H4 (cell line): ENCODE measurements at places on chromosomes 2 and 18. TPM values are rescaled to one million over a fixed set of nuclear protein-coding genes. Genes with fewer than 3 reads are reported as not detected.

Gene ST8SIA5
- under 0.01 and 0.48 TPM in 2 replicates for total RNA-seq

GRCh38 chr2:198106621-198107385, 302.4 kb downstream of the PLCL1 start:
- no peak for DNase-seq

- no peak for DNase-seq
Measured at GRCh38 chr2:18959952-18960717, 370.8 kb upstream of the NT5C1B start.

GRCh38 chr2:241894681-241895426, 25.3 kb downstream of the RTP5 start:
- DNase-seq, result no peak

DNA sequence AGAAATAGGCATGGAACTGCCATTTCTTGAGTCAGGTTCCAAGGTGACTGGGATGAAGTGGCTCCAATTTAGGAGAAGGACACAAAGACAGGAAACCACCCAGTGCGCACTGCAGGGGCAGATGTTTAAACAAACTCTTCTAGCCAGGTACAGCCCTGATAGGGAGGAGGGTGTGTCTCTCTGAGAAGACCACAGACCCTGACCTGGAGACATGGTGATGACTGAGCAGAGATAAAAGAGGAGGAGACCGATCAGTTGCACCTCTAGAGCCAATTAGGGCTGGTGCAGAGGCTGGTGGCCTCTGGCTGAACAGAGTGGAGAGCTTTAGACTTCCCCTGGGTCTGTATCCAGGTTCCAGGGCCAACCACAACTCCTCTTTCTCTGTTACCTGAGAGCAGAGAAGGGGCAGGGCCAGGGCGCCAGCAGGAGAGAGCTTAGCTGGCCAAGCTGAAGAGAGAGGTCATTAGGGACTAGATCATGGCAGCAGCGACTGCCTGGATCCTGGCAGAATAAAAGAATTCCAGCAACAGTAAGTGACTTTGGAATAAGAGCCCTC, 5.4 kb upstream of the SPOPL start:
- DNase-seq, result no peak

DNA sequence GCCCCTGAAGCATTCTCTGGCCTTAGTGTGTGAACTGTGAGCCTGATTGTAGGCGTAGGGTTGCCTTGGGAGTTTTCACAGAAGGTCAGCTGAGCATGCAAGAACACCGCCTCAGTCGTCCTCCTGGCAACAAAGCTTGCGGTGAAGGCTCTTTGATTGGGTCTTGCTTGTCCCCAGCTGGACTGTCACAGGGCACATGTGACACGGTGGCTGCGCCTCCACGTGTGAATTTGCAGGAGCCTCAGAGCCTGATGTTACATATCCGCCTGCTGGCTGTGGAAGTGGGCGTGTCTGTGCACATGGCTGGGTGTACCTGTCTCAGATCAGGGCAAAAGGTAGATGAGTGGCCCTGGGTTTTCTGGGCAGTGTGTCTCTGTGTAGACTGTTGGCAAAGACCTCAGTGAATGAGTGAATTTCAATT, 228.7 kb downstream of the HAUS1 start:
- DNase-seq, result no peak

Gene REG1B
- not detected in 2 replicates for total RNA-seq

Gene RTKN
- 9.4 and 10.5 TPM in 2 replicates for total RNA-seq
